Mucosa of gallbladder (tissue), 1 donor: ENCODE measurements at places on chromosomes 13 and 19.

DNA sequence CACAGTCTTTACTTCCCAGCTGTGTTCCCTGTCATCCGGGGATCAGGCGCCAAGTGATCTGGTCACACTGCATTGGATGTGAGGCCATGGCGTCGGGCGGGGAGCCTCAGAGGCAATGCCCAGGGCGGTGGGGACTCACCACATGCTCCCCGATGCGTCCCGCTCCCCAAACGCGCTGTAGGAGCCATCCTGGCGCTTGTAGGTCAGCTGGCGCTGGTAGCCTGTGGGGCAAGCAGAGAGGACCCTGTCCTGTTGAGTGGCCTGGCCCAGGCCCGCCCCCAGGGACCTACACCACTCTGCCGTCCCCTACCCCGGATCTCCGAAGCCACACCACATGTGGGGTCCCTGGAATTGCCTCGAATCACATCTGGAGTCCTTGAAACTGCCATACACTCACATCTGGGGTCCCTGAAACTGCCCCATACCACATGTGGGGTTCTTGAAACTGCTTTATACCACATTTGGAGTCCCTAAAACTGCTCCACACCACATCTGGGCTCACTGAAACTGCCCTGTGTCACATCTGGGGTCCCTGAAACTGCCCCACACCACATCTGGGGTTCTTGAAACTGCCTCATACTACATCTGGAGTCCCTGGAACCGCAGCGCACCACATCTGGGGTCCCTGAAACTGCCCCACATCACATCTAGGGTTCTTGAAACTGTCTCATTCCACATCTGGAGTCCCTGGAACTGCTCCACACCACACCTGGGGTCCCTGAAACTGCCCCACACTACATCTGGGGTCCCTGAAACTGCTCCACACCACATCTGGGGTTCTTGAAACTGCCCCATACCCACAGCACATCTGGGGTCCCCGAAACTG, 33.2 kb downstream of the F2RL3 start:
- DNase-seq: no peak

GRCh38 chr13:32316028-32316339, 676 bp downstream of the BRCA2 start:
- no peak for DNase-seq

DNA sequence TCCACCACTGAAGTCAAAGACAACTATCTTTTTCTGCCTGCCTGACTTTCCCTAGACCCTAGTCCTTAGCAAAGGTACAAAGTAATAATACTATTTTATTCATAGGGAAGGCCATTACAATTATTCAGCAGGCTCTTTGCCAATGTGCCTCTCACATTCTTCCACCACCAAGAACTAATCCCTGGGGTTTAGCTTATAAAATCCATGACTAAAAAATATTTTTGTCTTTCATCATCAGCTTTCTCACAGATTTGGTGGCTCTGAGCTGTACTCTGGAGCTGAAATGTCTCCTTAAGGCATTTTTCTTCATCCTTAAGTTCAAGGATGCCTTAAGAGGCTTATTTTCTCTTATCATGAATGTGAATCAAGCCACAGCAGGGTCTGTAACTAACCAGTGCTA, 96.1 kb downstream of the OXGR1 start:
- DNase-seq: no peak

DNA sequence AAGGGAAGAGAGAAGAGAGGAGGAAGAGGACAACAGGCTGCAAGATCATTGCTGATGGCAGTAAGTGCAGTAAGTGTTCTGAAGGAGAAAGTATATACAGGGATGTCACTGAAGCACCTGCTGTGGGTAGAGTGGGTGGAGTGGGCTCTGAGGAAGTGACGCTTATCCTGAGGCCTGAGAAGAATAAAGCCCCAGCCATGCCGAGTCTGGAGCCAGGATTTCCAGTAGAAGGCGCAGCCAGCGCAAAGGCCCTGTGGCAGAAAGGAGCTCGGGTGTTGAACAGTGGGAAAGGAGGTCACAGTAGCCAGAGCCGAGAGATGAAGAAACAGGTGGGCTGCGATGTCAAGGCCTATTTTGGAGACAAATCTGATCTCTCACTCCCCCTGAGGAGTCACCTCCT, 31.8 kb upstream of the ADGRE5 start:
- DNase-seq: no peak

- no peak for DNase-seq
These were observed 2.6 kb upstream of the TSHZ3 start for GRCh38 chr19:31351855-31352195.

GRCh38 chr13:29005035-29005762, 185.1 kb downstream of the MTUS2 start:
- no peak for DNase-seq

GRCh38 chr19:5960005-5961001, 17.6 kb downstream of the RANBP3 start:
- DNase-seq: no peak

DNA sequence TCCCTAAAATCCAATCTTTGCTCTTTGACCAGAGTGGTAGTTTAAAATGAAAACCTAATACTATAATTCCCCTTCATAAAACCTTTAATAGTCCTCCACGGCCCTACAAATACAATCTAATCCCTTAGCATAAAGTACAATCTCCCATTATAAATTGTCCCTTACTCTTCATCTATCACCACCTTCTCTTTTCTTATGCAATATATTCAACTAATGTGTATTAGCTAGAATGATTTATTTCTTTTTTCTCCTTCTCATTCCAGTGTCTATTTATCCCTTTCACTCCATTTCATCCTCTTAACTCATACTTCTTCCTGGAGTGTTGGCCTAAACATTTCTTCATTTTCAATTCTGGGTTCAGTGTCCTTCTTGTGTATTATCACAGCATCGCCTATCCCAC, 872.1 kb upstream of the PCDH20 start:
- DNase-seq: no peak

- DNase-seq: no peak
These were observed 3.7 kb downstream of the ARHGAP33 start for GRCh38 chr19:35779033-35779432.

DNA sequence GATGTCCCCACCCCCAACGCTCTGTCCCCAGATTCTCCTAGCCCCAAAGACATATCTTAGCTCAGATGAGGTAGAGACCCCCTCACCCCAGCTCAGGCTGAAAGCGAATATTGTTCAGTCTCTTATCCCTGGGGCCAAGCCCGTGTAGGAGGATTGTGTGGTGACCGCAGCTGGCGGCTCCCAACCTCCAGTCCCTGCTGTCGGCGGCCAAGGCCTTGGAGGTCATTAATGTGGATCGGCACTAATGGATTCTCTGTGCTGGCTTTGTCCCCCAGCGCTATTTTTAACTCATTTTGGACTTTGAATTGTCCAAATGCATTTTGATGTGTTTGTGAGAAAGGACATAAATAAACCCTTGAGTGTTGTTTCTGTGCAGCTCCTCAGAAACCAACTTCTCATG, 124.2 kb downstream of the UQCRFS1 start:
- no peak for DNase-seq

- no peak for DNase-seq
These were observed 6.4 kb downstream of the METTL21C start for GRCh38 chr13:102688306-102688973.

- DNase-seq: no peak
These were observed 7.6 kb downstream of the PIK3R2 start for GRCh38 chr19:18160493-18160970.

DNA sequence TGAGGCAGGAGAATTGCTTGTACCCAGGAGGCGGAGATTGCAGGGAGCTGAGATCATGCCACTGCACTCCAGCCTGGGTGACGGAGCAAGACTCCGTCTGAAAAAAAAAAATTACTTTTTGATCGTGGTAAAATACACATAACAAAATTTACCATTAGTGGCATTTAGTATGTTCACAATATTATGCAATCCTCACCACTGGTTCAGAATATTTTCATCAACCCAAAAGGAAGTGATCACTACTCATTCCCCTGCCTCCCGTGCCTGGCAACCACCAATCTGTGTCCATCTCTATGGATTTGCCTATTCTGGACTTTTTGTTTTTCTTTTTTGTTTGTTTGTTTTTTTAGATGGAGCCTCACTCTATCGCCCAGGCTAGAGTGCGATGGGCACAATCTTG, 1.2 kb upstream of the PALM3 start:
- DNase-seq: no peak

GRCh38 chr19:13119627-13120026, 1.6 kb downstream of the NACC1 start:
- DNase-seq: no peak

- DNase-seq: no peak
These were observed 107.9 kb downstream of the RGCC start for GRCh38 chr13:41565216-41565615.

DNA sequence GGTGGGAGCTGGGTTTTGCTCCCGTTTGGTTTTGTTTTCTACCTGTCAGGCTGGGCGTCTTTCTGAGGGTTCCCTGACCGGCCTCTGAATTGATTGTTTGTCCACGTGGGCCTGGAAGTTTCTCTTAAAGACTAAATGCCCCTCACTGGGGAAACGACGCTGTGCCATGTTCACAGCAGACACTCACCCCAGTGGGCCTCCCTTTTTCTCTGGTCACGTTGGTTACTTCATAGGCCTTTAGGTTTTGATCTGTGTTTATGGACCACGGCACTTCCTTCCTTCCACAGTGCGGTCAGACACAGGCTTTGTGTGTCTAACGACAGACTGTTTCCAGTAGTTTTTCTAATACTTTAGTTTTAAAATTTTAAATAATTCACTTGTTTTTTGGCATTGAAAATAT, 20.1 kb upstream of the NDUFS7 start:
- DNase-seq: no peak

GRCh38 chr19:3150739-3151329, 15.0 kb downstream of the GNA15 start:
- DNase-seq: no peak

DNA sequence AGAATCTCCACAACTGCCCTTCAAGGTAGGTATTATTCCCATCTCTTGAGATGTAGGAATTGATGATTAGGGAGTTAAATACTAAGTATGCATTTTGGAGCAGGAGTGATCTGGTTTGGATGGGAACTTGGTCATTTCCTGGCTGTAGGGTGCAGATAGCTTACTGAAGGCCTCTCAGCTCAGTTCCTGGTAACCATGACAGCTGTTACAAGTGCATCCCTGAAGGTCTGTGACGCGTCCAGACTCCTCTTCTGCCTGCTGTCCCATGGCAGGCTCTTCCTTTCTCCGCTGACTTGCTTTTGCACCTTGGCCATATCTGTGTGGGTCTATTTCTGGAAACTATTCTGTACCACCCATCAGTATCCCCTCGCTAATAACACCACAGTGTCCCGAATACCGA, 387.8 kb downstream of the ZNF536 start:
- no peak for DNase-seq

DNA sequence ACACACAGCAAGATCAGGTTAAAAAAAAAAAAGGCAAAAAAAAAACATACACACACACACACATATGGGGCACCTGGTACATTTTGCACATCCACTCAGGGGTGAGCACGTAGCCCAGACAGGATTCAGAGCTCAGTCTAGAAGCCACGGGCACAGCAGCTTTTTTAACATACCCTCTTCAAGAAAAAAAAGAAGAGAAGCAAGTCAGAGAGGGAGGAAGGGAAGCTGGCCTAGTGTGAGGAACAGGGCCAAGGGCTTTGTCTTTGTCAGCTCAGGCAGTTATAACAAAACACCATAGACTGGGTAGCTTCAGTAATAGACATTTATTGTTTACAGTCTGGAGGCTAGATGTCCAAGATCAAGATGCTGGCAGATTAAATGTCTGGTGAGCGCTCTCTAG, 2.3 kb upstream of the TPM4 start:
- DNase-seq: no peak

- no peak for DNase-seq
These were observed 825 bp downstream of the GMIP start for GRCh38 chr19:19642506-19643157.

DNA sequence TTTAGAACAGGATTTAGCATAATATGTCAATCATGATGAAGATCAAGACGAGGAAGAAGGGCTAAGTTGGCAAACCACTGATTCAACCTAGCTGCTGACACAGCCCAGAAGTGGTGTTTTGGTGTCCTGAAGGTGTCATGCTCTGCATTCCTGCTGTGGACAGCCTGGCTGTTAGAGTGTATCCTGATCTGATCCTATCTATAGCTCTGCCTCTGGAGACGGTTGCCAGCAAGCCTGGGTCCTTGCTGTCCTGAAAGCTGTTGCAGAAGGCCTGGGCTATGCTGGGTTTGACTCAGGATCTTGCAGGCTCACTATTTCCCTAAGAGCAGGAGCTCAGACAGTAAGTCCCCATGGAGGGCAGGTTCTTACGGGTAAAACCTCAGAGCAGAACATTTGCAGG, 416.4 kb downstream of the TSHZ3 start:
- DNase-seq: no peak

- DNase-seq: no peak
These were observed 80.7 kb downstream of the TEX29 start for GRCh38 chr13:111401151-111401550.

DNA sequence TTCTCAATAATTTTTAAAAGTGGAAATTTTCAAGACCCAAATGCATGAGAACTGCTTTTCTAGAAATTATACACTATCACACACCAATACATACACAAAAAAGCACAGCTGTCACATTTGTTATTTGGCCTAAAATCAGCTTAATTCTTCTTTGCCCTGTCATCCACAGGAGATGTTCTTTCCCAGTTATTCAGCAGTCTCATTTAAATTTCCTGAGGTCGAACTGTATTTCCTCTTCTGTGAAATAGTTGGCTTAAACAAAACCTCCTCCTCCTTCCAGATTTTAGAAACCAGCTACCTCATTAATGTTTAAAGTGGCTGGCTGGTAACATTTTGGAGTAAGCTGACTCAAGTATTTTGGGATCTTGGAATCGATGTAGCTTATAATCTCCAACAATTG, 39.1 kb downstream of the SMAD9 start:
- DNase-seq: no peak

- no peak for DNase-seq
These were observed 2.6 kb upstream of the TUBA3C start for GRCh38 chr13:19184176-19184575.

- DNase-seq: no peak
These were observed 137.6 kb upstream of the PEG3 start for GRCh38 chr19:56978023-56978565.

- DNase-seq: no peak
These were observed 44.4 kb downstream of the C1QTNF9 start for GRCh38 chr13:24353736-24354135.

- no peak for DNase-seq
These were observed 3.1 kb upstream of the KLK3 start for GRCh38 chr19:50851620-50852019.

DNA sequence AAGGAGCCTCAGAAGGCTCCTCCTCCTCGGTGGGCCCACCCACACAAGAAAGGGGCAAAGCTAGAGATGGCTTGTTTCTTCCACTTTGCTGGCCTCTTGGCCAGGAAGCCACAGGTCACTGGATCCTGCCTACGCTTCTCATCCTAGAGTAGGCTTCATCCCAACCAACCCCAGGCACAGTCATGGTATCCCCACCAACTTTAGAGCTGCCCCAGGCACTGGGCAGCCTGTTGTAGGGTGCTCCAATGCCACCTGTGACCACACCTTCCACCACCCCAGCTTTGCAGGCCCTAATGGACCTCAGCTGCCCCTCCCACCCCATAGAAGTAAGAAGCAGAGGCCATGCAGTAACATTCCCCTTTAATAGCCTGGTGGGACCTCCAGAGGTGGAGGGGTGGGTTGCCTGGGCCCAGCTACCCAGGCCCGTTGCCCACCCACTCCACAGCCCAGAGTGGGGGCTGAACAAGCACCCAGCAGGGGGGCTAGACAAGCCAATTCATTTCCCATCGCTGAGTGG, 522 bp upstream of the CHMP2A start:
- no peak for DNase-seq
